ENCODE measurements at places on chromosomes 4 and X.

- H3K27me3 ChIP-seq = no peaks in the 10 kb centered on the region
- no peaks in the 10 kb centered on the region for H3K36me3 ChIP-seq
- H3K27ac ChIP-seq = no peak overlapping the region
Measured at GRCh38 chr4:155624478-155624877, 42.2 kb upstream of the GUCY1A1 start.

DNA sequence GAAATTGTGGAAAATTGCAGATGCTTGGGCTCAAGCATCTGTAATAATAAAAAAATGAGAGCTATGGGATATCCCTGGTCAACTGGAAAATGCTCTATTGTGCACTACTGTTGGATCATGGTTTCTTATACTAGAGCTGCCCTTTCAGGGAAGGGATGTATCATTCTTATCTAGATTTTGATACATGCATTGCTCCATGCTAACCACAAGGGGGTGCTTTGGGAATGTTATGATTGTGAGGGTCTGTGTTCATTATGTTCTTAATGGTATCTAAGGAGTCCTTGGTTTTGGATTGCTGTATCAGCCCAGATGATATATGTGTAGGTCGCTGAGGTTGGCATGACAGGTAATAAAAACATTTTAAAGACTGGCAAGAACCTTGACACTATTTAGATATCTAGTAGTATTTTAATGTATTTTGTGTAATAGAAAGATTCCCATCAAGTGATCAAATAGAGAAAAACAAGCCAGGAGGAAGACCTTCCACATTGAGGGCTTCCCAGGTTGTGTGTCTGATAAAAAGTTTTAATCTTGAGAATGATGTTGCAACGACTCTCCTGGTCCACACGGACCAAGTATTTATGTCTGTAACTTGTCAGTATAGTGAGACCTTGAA lies 49.2 kb upstream of the TLR2 start:
- no peak overlapping the region for H3K27ac ChIP-seq
- no peaks in the 10 kb centered on the region for H3K27me3 ChIP-seq
- no peak for DNase-seq
- peaks cover 79% of the 10 kb centered on the region for H3K36me3 ChIP-seq
- H3K4me3 ChIP-seq = no peak overlapping the region

GRCh38 chr4:155681886-155682285 lies 15.2 kb downstream of the GUCY1A1 start:
- H3K4me3 ChIP-seq = no peak overlapping the region
- no peaks in the 10 kb centered on the region for H3K27me3 ChIP-seq
- H3K27ac ChIP-seq = no peak overlapping the region
- no peak for DNase-seq

DNA sequence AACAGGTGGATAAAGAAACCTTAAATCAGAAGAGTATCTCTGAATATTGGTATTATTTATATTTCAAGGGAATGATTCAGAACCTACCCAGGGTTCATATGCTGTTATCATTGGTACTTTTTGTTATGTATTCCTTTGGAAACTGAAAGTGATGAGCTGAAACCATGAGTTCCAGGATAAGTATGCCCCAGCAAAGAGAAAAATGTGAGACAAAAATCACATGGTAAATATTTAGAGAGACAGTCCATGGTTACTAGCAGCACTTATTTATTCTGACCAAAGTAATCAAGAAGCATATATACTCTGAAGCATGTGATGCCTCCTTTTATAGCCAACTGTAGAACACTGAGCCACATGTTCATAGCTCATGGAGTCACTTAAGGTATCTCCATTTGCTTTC lies 277.7 kb downstream of the ARAP2 start:
- no peaks in the 10 kb centered on the region for H3K27me3 ChIP-seq
- H3K27ac ChIP-seq = no peak overlapping the region
- no peaks in the 10 kb centered on the region for H3K4me1 ChIP-seq
- H3K36me3 ChIP-seq = no peaks in the 10 kb centered on the region
- no peak overlapping the region for H3K4me3 ChIP-seq

DNA sequence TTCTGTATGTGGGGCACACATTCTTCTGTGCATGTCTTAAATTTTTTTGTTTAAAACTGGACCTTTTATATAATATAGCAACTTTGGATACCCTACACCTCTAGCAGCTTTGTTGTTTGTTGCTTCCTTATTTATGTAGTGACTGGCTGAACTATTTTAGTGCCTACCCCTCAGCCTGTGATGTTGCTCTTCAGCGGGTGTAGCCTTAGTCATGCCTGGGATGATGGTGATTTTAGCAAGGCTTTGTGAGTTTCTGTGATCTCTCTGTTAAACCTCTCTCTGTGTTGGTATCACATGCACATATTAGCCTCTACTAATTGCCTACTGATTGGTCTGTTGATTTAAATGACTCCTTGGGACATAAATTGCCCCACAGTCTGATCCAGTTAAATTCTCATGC lies 22.8 kb downstream of the USP9X start:
- H3K27ac ChIP-seq = no peak overlapping the region
- H3K36me3 ChIP-seq = no peaks in the 10 kb centered on the region
- H3K27me3 ChIP-seq = no peaks in the 10 kb centered on the region

- no peaks in the 10 kb centered on the region for H3K4me1 ChIP-seq
- no peak overlapping the region for H3K4me3 ChIP-seq
- peaks cover 10% of the 10 kb centered on the region for H3K27me3 ChIP-seq
- no peak for DNase-seq
- H3K36me3 ChIP-seq = no peaks in the 10 kb centered on the region
Measured at GRCh38 chrX:108132876-108133275, 41.3 kb downstream of the ATG4A start.

DNA sequence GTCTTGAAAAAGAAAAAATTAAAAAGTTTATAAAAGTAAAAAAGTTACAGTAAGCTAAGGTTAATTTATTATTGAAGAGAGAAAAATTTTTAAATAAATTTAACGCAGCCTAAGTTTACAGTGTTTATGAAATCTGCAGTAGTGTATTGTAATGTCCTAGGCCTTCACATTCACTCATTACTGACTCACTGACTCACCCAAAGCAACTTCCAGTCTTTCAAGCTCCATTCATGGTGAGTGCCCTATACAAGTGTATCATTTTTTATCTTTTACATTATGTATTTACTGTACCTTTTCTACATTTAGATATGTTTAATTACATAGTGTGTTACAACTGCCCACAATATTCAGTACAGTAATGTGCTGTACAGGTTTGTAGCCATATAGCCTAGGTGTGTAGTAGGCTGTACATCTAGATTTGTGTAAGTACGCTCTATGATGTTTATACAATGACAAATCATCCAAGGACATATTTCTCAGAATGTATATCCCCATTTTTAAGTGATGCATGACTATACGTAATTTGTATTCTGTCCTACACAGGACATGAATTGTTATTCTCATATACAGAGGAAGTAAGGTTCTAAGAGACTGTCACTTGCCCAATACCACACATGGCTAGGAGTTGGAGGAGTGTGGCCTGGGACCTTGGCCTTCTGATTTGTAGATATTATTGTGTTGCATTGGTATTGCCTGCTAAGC lies 19.5 kb upstream of the PDCL2 start:
- no peaks in the 10 kb centered on the region for H3K27me3 ChIP-seq
- no peak for DNase-seq
- no peak overlapping the region for H3K4me3 ChIP-seq

GRCh38 chrX:132594999-132595398 lies 106.2 kb upstream of the MBNL3 start:
- no peaks in the 10 kb centered on the region for H3K36me3 ChIP-seq
- H3K27me3 ChIP-seq = peaks cover 26% of the 10 kb centered on the region
- H3K27ac ChIP-seq = no peak overlapping the region
- no peaks in the 10 kb centered on the region for H3K4me1 ChIP-seq

GRCh38 chrX:130426531-130426930 lies 24.7 kb downstream of the RBMX2 start:
- H3K36me3 ChIP-seq = no peaks in the 10 kb centered on the region
- DNase-seq = no peak
- no peaks in the 10 kb centered on the region for H3K27me3 ChIP-seq

GRCh38 chr4:41172786-41173185 lies 41.6 kb downstream of the APBB2 start:
- no peaks in the 10 kb centered on the region for H3K36me3 ChIP-seq
- peaks cover 17% of the 10 kb centered on the region for H3K4me1 ChIP-seq
- H3K27ac ChIP-seq = no peak overlapping the region
- H3K27me3 ChIP-seq = no peaks in the 10 kb centered on the region
- no peak overlapping the region for H3K4me3 ChIP-seq

- H3K4me3 ChIP-seq = no peak overlapping the region
- H3K4me1 ChIP-seq = no peaks in the 10 kb centered on the region
- H3K27me3 ChIP-seq = no peaks in the 10 kb centered on the region
- no peak for DNase-seq
Measured at GRCh38 chr4:41548305-41548880, 10.4 kb downstream of the LIMCH1 start.

Measured in tibial nerve (tissue), 4 donors.